ENCODE measurements at places on chromosomes 6 and 20.

- peak; percentile 44 for DNase-seq
Measured at GRCh38 chr6:25279748-25280343, 672 bp downstream of the CARMIL1 start.

DNA sequence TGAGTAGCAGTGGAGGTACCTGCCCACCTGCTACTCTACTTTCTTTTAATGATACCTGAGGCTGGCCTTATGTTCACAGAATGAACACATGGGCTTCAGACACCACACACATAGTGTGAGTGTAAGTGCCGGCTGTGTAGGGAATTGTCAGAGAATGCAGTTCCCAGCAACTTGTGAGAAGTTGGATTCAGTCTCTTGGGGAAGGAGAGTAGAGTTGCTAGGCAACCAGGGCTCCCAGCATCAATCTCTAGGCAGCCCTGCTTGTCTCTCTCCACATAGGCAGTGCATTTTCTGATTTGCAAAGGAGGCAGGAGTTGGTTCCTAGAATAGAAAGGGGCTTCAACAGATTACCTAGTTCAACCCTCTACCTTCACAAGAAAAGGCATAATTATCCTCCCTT, 74.1 kb downstream of the BFSP1 start:
- DNase-seq: no peak

- DNase-seq: no peak
Measured at GRCh38 chr6:145483191-145483996, 251.9 kb downstream of the EPM2A start.

GRCh38 chr6:137811121-137811915, 55.7 kb upstream of the TNFAIP3 start:
- no peak for DNase-seq

- no peak for DNase-seq
Measured at GRCh38 chr6:10362300-10362699, 52.6 kb downstream of the TFAP2A start.

DNA sequence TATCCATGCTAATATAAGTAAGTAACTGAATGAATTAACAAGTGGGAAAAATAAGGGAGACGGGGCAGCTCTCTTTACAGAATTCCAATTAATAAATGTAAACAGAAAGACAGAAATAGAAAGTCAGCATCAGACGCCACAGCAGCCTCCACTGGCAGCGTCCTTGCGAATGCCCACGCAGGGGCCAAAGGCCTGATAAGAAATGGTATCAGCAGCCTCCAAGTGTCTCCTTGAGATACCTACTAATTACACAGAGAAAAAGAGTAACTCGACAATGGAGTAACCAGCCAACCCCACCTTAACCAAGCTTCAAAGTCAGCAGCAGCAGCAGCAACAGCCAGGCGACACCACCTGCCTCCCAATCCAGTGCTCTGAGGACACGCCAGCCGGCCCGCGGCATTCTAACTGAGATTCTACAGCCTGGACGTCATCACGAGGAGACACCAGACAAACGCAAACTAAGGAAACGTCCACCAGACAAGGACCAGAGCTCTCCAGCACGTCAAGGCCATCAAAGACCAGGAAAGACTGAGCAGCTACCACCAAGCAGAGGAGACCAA, 78.8 kb downstream of the TAF4 start:
- no peak for DNase-seq

- no peak for DNase-seq
Measured at GRCh38 chr6:132147530-132148011, 196.4 kb upstream of the CCN2 start.

DNA sequence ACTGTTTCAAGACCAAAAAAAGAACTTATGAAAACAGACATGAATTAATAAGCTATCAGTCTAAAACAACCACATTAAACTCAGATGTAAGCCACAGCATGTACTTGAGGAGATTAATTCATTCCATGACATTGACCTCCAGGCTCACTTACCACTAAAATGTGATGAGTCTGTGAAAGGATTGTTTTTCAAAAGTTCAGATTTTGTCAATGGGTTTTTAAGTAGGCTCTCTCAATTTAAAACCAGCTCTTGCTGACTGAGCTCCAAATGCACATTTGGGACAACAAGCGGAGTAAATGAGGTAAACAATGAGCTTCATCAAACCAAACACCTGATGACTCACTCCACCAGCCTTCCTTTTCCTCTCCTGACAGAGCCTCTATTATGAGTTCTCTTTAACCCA, 197.0 kb downstream of the SIM1 start:
- DNase-seq: no peak
